ENCODE measurements at places on chromosomes 6 and 20.

- no peak for DNase-seq
These were observed 31.6 kb upstream of the CCN2 start for GRCh38 chr6:131982740-131983259.

DNA sequence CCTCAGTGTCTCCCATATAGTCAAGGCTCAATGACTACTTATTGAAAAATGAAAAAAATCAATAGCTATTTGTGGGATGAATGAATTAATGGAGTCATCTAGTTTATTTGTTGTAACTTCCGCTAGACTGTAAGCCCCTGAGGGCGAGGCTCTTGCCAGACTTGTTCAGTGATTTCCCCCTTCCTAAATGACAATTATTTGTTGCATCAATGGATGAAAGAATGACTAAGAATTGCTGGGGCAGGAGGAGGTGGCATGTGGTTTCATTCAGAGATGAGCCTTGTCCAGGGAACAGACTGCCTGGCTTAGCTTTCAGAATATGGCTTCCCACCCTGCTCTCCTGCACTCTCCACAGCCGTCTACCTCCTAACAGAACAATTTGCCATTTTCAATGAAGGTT lies 1.1 kb upstream of the PRELID3B start:
- DNase-seq = no peak

- peak; percentile 54 for DNase-seq
These were observed 23.4 kb upstream of the SCGN start for GRCh38 chr6:25628471-25629197.

- no peak for DNase-seq
These were observed 114.4 kb upstream of the CCN2 start for GRCh38 chr6:132065556-132065955.

DNA sequence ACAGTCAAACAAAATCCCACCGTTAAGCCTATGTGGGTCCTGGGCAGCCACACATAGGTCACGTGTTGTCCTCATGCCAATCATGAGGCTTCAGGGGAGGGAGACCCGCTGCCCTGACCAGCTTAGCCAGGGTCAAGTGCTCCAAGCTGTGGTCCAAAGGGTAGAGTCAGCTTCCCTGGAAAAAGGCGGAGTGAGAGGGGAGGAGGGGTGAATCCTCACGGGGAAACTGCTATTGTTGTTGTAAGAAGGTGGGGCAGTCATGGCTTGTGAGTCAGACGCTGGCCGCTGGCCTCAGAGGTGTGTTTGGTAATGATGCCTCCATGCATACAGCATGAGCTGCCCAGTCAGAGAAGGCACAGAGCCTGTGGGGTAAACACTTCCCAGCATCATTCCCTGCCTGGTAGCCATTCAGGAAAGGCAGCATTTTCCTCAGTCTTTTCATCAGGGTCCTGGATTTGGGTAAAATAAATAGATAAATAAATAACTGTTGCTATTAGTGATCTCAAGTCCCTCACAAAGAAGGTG lies 8.7 kb downstream of the CST3 start:
- DNase-seq = no peak

GRCh38 chr6:72783666-72784065 lies 161.8 kb downstream of the KCNQ5 start:
- no peak for DNase-seq

DNA sequence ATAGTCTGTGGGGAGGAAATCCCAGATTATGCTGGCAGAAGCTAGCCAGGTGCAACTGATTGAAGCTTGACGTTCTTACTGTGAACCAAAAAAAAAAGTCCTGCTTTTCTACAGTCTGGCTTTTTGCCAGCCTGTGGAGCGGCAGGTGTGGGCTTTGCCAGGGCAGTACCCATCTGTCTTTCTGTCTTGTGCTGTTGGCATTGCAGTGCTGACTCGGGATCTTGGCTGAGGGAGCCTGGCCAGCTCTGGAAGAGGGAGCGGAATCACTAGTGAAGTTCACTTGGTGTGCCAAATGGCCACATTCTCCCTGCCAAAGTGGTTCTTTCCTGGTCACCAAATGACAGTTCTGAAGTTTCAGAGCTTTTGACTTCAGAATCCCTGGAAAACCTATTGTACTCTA lies 5.0 kb downstream of the KIF3B start:
- DNase-seq = peak; percentile 95

DNA sequence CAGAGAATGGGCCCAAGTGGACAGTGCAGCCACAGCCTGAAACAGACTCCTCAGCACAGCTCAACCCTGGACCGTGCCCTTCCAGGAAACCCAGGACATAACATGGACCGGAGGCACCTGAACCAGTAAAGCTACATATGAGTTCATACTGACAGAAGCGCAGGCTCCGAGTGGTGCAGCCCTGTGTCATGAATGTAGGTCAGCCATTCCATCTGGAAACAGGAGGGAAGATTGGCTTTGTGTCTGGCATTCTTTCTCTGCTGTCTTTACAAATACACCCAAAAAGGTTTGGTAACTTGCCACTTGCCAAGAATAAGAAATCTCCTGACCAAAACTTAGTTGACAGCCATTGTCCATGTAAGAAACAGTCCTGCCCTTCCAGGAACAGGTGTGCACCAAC lies 366.6 kb downstream of the RNGTT start:
- DNase-seq = no peak

- DNase-seq = no peak
These were observed 100.8 kb downstream of the DLL1 start for GRCh38 chr6:170190046-170190445.

GRCh38 chr20:33578510-33578909 lies 83.6 kb upstream of the C20orf144 start:
- DNase-seq = peak; percentile 69

- DNase-seq = no peak
These were observed 98.0 kb downstream of the KIF16B start for GRCh38 chr20:16475225-16475624.

- no peak for DNase-seq
These were observed 20.6 kb upstream of the REV3L start for GRCh38 chr6:111503660-111504059.

DNA sequence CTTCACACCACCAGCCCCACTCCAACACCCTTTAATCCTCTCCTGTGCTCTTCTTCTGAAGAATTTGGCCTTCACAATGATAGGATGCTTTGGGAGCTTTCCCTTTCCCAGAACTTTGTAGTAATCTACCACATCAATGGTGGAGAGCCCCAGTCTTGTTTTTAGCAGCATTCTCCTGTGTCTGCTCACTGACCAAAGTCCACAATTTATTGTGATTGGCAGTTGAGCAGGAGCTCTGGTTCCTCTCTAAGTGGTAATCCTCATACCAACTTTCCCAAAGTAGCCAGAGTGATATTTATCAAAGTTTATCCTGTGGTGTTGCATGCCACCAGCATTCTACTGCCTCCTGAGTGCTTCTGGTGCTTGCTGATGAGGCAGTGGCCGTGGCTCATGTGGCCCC lies 29.0 kb upstream of the OPN5 start:
- DNase-seq = no peak

DNA sequence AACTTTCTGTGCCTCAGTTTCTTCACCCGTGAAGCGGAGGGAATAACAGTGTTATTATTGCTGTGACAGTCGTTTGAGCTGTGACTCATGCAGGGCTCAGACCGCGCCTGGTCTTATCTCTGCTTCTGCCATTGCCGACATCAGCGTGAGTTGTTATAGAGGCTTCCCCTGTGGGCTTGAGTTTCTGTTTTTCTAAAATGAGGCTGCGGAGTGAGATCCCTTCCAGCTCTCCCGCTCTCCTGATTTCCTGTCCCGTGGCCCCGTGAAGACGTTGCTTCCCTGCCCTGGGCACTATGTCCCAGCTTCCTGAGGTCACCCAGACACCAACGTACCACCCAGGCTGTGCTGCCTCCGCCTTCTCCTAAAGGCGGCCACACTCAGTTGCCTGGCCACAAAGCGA lies 278.5 kb downstream of the BMP7 start:
- DNase-seq = no peak

- no peak for DNase-seq
These were observed at the start of gene TEAD3 for GRCh38 chr6:35496841-35497570. Gene TEAD3, minus strand, starts transcription at chr6:35497079.

DNA sequence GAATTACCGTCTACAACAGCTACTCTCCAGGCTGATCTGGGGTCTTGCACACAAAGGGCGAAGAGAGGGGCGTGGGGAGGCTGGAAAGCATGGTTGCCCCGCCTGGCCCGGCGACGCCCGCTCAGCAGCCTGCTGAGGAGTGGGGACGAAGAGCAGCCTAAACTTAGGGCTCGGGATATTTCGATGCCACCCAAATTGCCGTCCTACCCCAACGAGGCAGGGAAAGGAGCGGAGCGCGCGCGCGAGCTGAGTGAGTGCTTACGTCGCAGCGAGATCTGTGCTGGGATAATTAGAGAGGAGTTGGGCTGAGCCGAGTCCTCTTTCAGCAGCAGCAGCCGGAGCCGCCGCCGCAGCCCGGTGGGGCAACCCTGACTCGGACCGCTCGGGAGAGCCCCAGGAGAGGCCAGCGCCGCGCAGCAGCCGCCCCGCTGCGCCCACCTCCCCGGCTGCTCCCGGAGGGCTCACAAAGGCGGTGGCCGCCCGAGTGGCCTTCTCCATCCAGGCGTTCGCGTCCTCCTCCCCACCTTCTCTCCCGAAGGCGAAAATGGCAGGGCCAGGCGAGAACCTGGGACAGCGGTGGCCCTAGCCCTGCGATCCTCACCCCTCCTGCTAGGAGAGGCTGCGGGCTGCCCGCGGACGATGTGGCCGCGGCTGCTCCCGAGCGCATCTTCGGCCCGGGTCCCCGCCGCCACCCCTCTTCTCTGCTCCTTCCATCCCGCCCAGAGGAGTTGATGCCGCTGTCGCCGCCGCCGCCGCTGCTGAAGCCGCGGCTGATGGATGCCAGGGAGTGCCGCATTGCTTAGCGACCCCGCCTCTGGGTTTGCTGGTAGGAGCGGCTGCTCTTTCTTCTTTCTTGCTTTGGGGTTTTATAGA lies at the start of gene CLVS2:
TSS of gene CLVS2 (plus strand) at position 315 of the 873 bp plus-strand sequence. CDS start 1,543 bp downstream, outside the sequence.
- DNase-seq = peak; percentile 65

GRCh38 chr6:142296975-142297604 lies 4.7 kb upstream of the ADGRG6 start:
- DNase-seq = no peak

DNA sequence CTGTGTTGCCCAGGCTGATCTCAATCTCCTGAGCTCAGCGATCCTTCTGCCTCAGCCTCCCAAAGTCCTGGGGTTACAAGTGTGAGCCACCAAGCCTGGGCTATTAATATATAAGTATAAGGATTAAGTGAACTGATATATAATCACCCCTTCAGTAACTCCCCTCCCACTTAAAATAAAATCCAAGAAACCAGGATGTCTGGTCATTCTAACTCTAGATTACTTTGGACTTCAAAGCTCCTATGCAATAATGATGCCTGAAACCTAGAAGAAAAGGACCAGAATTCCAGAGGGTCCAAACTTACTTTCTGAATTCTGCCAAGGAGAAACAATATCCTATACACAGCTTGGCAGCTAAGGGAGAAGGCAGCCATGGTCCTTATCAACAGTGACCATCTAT lies 206.8 kb upstream of the ZNF217 start:
- DNase-seq = no peak

GRCh38 chr6:43674291-43674690 lies 13.3 kb downstream of the MRPS18A start:
- DNase-seq = no peak

DNA sequence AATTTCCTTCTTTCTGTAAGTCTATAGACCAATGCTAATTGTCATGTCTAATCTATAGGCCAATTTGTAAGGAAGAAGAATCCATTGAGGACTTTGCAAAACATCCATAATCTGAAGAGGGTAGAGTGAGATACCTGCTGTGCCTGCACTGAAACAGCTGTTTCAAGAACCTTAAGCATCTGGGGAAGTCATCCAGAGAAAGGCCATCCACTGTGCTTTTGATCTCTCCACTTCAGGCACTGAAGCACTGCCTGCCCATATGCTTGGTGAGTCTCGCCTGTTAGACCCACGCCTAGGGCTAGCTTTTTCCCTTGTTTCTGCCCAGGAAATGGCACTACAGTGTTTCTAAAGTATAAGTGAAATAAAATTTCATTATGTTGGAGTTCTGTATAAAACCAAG lies 921.8 kb upstream of the EPHA7 start:
- no peak for DNase-seq

GRCh38 chr6:118752803-118753202 lies 101.4 kb upstream of the CEP85L start:
- DNase-seq = no peak

- no peak for DNase-seq
These were observed 53.6 kb downstream of the KAT14 start for GRCh38 chr20:18191306-18191705.

- DNase-seq = no peak
These were observed 3.3 kb upstream of the EFCAB8 start for GRCh38 chr20:32855387-32855786.

GRCh38 chr6:83008626-83009025 lies 57.0 kb downstream of the UBE3D start:
- no peak for DNase-seq

DNA sequence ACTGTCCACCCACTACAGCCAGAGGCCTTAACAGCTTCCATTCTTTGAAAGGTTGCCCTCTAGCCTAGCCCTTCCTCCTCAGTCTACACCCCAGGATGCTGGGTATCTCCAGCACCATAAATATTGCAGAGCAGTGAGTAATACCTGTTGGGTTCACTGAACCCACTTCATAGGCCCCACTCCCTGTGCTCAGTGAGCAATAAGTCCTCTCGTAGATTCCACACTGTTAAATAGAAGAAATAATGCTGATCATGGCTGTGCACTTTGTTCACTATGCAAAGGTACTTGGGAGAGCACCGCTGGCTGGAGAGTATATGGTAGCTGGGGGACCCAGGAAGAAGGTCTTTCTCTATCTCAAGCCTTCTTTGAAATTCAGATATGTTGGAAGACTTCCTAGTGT lies 87.3 kb downstream of the RSPH3 start:
- DNase-seq = no peak
